ENCODE measurements at places on chromosomes 11 and 22.

- DNase-seq = no peak
These were observed 48.8 kb downstream of the TRIM44 start for GRCh38 chr11:35711173-35711910.

DNA sequence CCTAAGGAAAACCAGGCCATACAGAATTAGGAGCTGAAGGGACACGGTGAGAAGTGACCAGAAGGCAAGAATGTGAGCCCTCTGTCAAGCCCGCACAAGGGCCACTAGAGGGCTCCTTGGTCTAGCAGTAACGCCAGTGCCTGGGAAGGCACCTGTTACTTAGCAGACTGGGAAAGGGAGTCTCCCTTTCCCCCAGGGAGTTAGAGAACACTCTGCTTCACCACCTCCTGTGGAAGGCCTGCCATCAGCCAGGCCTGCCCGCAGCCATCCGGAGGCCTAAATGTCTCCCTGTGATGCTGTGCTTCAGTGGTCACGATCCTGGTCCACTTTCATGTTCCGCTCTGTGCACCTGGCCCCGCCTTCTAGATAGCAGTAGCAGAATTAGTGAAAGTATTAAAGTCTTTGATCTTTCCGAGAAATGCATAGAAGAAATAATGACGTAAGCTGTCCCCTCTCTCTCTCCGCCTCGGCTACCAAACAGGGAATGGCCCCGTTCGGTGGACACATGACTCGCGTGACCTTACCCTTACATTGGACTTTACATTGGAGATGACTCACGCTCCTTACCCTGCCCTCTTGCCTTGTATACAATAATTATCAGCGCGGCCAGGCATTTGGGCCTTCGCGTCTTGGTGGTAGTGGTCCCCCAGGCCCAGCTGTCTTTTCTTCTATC, 10.7 kb upstream of the GSTP1 start:
- peak; percentile 62 for DNase-seq

DNA sequence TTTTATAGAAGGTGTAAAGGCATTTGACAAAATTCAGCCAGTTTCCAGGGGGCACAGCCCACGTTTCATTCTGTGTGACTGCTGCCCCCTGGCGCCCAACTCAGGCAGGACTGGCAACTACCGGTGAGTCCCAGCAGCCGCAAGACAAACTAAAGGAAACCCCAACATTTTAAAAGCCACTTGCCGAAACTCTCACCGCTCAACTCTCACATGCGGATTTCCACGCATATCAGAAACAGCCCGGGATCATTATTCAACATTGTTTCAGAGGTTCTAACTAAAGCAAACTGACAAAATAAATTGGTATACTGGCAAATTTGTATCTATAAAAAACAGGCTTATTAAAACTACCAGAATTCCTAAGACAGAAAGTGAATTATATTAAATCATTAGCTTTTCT, 48.2 kb downstream of the MORC2 start:
- peak; percentile 29 for DNase-seq

DNA sequence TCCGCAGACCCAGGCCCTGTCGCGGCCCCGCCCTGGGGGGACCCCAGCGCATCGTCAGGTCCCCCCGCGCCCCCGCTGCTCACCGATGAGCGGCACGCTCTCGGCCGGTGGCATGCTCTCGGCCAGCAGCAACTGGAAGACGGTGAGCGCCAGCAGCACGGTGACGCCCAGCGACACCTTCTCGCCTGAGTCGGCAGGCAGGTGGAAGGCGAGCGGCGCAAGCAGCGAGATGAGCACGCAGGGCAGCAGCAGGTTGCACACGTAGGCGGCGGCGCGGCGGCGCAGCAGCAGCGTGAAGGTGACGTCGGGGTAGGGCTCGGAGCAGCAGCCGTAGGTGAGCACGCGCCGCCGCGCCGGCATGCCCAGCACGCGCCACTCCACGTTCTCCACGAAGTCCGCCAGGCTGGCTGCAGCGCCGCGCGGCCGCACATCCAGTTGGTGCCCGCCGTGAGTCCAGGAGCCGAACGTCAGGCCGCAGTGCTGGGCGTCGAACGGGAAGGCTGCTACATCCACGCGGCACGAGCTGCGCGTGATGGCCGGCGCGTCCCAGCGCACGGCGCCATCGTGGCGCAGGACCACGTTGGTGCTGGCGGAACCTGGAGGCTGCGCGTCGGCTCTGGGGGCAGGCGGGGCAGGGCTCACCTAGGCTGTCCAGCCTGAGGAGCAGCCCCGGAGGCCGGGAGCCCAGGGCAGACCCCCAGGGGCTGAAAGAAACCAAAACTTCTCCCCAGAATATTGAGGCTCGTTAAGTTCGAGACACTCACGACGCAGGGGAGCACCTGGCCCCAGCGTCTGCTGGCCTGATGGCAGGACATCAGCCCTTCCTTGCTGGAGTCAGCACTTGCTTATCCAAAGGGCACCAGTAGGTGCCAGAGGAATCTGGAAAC, 3.8 kb downstream of the CHRNA10 start:
- DNase-seq = no peak
